ENCODE measurements at places on chromosomes 2 and 18.

GRCh38 chr18:13456736-13457271 lies 238.2 kb downstream of the LDLRAD4 start:
- no peak for DNase-seq

DNA sequence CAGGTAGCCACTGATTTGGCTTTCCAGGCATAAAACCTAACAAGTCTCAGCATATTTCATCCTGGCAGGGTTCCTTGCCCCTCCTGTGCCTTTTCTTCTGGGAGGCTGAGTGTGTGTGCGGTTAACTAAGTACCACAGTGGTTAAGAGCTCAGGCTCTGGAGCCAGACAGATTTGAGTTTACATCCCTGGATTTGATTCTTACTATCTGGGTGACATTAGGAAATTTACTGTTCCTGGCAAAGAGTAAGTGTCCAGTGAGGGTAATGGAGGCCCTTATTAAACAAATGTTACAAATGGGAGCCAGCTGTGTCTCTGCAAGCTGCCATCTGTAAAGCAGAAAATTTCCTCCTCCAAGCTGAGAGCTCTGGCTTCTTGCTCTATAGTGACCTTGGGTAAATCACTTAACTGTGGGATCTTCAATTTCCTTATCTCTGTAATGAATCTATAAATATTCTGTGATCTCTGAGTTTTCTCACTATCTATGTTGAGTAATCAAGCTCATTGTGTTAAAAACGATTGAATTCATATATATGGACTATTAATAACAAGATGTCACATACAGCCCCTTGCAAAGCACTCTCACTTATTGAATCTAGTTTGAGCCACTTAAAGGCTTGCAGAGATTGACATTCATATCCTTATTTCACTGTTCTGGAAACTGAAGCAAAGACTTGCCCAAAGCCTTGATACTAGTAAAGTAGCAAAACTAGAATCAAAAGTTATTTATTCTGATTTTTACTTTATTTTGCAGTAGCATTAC lies 6.5 kb upstream of the COBLL1 start:
- DNase-seq = no peak

GRCh38 chr2:230866756-230867523 lies 2.2 kb downstream of the ITM2C start:
- DNase-seq = peak; percentile 39

GRCh38 chr18:60027397-60027796 lies 127.6 kb downstream of the PMAIP1 start:
- no peak for DNase-seq

GRCh38 chr2:138432971-138433370 lies 68.6 kb upstream of the SPOPL start:
- DNase-seq = peak; percentile 41

GRCh38 chr2:179274749-179275148 lies 10.1 kb upstream of the SESTD1 start:
- DNase-seq = no peak

DNA sequence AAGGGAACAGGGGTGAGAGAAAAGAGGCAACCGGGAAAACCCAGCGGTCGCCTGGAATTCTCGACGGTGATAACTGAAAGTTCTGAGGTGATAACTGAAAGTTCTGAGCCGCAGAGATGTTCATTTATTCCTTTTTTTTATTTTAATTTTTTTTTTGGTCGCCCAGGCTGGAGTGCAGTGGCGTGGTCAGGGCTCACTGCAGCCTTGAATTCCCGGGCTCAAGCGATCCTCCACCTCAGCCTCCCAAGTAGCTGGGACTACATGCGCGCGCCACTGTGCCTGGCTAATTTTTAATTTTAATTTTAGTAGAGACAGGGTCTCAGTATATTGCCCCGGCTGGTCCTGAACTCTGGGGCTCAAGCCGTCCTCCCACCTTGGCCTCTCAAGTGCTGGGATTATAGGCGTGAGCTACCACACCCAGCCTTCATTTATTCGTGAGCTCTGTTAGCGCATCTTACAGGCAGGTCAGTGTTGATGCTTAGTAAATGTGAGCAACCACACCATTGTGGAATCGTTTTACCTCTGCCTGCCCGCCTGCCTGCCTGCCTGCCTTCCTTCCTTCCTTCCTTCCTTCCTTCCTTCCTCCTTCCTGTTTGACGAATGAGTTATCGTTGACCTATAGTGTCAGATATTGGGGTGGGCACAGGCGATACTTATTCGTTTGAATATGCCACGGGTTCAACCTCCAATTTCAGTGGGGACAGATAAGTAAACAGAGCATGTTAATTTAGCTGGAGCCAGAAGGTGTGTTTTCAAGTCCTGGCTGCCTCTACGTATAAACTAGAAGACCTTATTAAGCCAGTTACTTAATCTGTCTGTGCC lies 557 bp upstream of the E2F6 start:
- no peak for DNase-seq

- no peak for DNase-seq
These were observed 27.2 kb upstream of the CYTIP start for GRCh38 chr2:157471078-157471477.

GRCh38 chr2:195471163-195471562 lies 185.9 kb upstream of the SLC39A10 start:
- no peak for DNase-seq

GRCh38 chr2:120511947-120512710 lies 166.2 kb downstream of the INHBB start:
- no peak for DNase-seq

Data from EL (cell line).